ENCODE measurements at places on chromosomes 6 and 20.
A peak's percentile ranks its signal among the peaks of the same experiment; 100 is the strongest.

DNA sequence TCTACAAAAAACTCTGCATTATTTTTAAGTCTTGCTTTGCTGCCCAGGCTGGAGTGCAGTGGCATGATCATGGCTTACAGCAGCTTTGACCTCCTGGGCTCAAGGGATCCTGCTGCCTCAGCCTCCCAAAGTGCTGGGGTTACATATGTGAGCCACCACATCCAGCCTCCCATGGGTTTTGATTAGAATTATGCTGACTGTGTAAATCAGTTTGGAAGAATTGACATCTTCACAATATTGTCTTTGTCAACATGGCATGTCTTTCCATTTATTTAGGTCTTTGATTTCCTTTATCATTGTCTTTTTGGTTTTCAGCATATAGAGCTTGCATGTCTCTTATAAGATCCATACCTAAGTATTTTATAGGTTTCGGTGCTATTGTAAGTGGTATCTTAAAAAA is 13.2 kb upstream of the APCDD1L start:
- H3K4me3 ChIP-seq, result no peak overlapping the region
- DNase-seq, result no peak
- H3K27me3 ChIP-seq, result peaks cover 6% of the 10 kb centered on the region
- H3K4me1 ChIP-seq, result no peaks in the 10 kb centered on the region

DNA sequence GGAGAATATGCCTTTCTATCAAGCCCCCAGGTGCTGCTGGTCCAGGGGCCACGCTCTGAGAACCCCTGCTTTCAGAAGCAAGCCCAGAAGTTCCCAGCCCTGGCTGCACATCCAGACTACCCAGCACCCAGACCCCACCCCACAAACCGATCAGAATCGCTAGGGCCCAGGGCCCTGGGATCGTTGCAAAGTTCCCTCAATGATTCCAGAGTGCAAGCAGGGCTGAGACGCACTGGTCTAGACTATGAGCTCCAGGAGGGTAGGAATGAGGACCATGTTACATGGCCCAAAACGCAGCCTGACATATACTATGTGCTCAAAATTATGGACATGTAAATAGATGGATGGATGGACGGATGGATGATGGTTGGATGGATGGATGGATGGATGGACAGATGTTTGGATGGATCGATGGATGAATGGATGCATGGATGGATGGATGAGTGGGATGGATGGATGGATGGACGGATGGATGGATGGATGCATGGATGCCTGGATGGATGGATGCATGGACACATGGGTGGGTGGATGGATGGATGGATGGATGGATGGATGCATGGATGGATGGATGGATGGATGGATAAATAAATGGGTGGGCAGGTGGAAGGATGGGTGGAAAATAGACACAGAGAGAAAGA is 194.1 kb downstream of the PREX1 start:
- peaks cover 82% of the 10 kb centered on the region for H3K36me3 ChIP-seq
- H3K4me3 ChIP-seq, result no peak overlapping the region
- peak overlapping the region; percentile 90 for H3K27ac ChIP-seq
- DNase-seq, result no peak
- peaks cover 17% of the 10 kb centered on the region for H3K4me1 ChIP-seq
- H3K27me3 ChIP-seq, result no peaks in the 10 kb centered on the region

DNA sequence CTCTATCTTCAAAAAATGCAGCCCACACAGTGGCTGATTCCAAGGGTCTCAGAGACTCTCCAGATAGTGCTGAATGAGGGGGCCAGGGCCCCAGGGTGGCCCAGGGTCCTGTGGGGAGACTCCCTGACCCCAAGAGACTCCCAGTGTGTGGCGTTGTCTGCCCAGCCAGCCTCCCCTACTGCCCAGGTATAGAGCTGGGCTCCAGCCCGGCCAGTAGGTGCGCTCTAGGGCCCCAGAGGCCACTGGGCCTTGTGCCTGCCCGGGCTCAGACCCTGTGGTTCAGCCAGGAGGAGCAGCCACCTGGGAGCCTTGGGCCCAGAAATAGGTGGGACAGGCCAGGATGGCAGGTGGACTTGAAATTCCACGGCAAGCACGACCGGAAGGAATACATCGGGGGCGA is 30.3 kb upstream of the GATA5 start:
- no peaks in the 10 kb centered on the region for H3K4me1 ChIP-seq
- no peak overlapping the region for H3K27ac ChIP-seq
- no peak overlapping the region for H3K4me3 ChIP-seq
- no peaks in the 10 kb centered on the region for H3K27me3 ChIP-seq
- DNase-seq, result no peak

- no peak for DNase-seq
- no peak overlapping the region for H3K4me3 ChIP-seq
- H3K36me3 ChIP-seq, result no peaks in the 10 kb centered on the region
- H3K27me3 ChIP-seq, result no peaks in the 10 kb centered on the region
These were observed 79.3 kb upstream of the AGPAT4 start for GRCh38 chr6:161353208-161353613.

DNA sequence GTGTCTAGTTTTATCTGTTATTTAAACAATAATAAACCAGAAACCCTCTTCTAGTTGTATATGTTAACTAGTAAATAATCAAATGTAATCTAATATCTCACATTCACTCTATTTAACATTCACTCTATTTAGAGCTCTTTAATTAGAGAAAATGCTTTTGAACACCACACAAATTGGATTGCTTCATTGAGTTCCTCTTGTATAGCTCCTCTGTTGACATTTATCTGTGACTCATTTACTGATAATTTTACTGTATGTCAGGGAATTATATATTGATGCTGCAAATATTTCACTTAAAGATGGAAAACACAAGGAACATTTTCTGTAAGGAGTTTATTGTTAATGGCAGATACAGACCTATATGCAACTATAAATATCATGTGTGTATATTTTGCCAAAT is 594.6 kb downstream of the COL12A1 start:
- no peaks in the 10 kb centered on the region for H3K36me3 ChIP-seq
- no peak overlapping the region for H3K4me3 ChIP-seq
- H3K4me1 ChIP-seq, result no peaks in the 10 kb centered on the region
- H3K27ac ChIP-seq, result no peak overlapping the region

- no peaks in the 10 kb centered on the region for H3K4me1 ChIP-seq
- no peaks in the 10 kb centered on the region for H3K36me3 ChIP-seq
- no peak overlapping the region for H3K4me3 ChIP-seq
- H3K27ac ChIP-seq, result no peak overlapping the region
- H3K27me3 ChIP-seq, result no peaks in the 10 kb centered on the region
These were observed 153.1 kb downstream of the MYB start for GRCh38 chr6:135334169-135334568.

GRCh38 chr6:49004801-49005200 is 458.3 kb downstream of the MMUT start:
- H3K4me3 ChIP-seq, result no peak overlapping the region
- no peaks in the 10 kb centered on the region for H3K4me1 ChIP-seq
- no peak overlapping the region for H3K27ac ChIP-seq
- H3K36me3 ChIP-seq, result no peaks in the 10 kb centered on the region

GRCh38 chr20:52200870-52201269 is 9.3 kb upstream of the ZFP64 start:
- no peaks in the 10 kb centered on the region for H3K4me1 ChIP-seq
- H3K27ac ChIP-seq, result no peak overlapping the region
- peaks cover 4% of the 10 kb centered on the region for H3K36me3 ChIP-seq
- peaks cover 8% of the 10 kb centered on the region for H3K27me3 ChIP-seq
- no peak overlapping the region for H3K4me3 ChIP-seq

- peaks cover 47% of the 10 kb centered on the region for H3K36me3 ChIP-seq
- DNase-seq, result peak; percentile 40
- peak overlapping the region; percentile 20 for H3K27ac ChIP-seq
- peaks cover 21% of the 10 kb centered on the region for H3K4me1 ChIP-seq
- H3K27me3 ChIP-seq, result no peaks in the 10 kb centered on the region
- H3K4me3 ChIP-seq, result peak overlapping the region; percentile 86
These were observed 868 bp upstream of the SLC2A4RG start for GRCh38 chr20:63738687-63739129.

GRCh38 chr6:150258381-150258780 is 110.4 kb upstream of the IYD start:
- no peak overlapping the region for H3K27ac ChIP-seq
- H3K4me3 ChIP-seq, result no peak overlapping the region
- no peaks in the 10 kb centered on the region for H3K36me3 ChIP-seq
- DNase-seq, result no peak

DNA sequence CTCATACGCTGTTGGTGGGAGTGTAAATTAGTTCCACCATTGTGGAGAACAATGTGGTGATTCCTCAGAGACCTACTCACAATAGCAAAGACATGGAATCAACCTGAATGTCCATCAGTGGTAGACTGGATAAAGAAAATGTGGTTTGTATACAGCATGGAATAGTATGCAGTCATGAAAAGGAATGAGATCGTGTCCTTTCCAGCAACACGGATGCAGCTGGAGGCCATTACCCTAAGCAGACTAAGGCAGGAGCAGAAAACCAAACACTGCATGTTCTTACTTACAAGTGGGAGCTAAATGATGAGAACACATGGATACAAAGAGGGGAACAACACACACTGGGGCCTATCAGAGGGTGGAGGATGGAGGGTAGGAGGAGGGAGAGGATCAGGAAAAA is 54.6 kb downstream of the SYNJ2 start:
- no peak overlapping the region for H3K27ac ChIP-seq
- H3K4me1 ChIP-seq, result peaks cover 12% of the 10 kb centered on the region
- H3K27me3 ChIP-seq, result no peaks in the 10 kb centered on the region
- H3K36me3 ChIP-seq, result peaks cover 27% of the 10 kb centered on the region
- DNase-seq, result no peak

- peak; percentile 27 for DNase-seq
- H3K36me3 ChIP-seq, result peaks cover 51% of the 10 kb centered on the region
- peak overlapping the region; percentile 87 for H3K4me3 ChIP-seq
- H3K4me1 ChIP-seq, result peaks cover 26% of the 10 kb centered on the region
- H3K27me3 ChIP-seq, result no peaks in the 10 kb centered on the region
These were observed 744 bp upstream of the FOXO3 start for GRCh38 chr6:108559884-108560462.

DNA sequence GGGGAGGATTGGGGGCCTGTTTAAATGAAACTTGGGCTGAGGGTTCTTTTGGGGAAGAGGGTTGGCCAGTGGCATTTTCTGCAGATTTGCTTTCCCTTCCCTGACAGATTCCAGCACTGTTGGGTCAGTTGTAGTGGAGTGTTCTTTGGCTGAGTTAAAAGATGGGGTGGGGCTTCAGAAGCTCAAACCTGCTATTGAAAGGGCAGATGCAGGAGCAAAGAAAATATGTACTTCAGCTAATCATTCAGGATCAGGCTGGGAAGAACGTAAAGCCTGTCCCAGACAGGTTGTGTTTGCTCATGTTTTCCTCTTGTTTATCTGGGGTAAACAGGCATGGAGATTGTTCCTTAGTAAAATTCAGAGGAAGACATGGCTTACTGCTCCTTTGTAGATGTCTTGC is 2.5 kb downstream of the SASH1 start:
- peaks cover 6% of the 10 kb centered on the region for H3K4me1 ChIP-seq
- no peaks in the 10 kb centered on the region for H3K36me3 ChIP-seq
- peaks cover 59% of the 10 kb centered on the region for H3K27me3 ChIP-seq
- no peak overlapping the region for H3K4me3 ChIP-seq
- no peak overlapping the region for H3K27ac ChIP-seq

- DNase-seq, result no peak
- H3K4me1 ChIP-seq, result peaks cover 9% of the 10 kb centered on the region
- H3K36me3 ChIP-seq, result no peaks in the 10 kb centered on the region
- H3K27ac ChIP-seq, result no peak overlapping the region
These were observed 146.2 kb upstream of the SMLR1 start for GRCh38 chr6:130681028-130681427.

DNA sequence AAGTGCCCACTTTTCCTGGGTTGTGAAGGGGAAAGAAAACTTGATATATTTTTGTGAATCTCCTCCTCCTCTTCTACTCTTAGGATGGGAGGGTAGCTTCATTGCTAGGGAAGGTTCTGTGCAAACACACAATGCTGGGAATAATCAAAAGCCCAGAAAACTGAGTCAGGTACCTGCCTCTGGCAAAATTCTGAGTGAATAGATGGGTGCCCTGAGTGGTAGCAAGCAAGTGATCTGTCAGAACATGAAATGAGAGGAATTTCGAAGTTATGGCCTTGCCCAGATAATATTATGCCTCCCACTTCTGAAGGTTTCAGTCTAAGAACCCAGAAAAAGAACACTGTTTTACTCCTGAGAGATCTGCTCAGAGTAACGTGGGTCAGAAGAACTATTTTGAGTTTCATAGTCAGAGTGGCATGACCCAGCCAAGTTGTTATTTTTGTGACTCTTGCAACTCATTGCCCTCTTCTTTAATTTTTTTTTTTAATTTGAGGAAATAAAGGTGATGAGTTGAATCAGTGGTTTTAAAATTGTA is 158.3 kb downstream of the BMP2 start:
- H3K27ac ChIP-seq, result no peak overlapping the region
- no peaks in the 10 kb centered on the region for H3K4me1 ChIP-seq
- peaks cover 1% of the 10 kb centered on the region for H3K36me3 ChIP-seq
- DNase-seq, result no peak
- no peaks in the 10 kb centered on the region for H3K27me3 ChIP-seq

DNA sequence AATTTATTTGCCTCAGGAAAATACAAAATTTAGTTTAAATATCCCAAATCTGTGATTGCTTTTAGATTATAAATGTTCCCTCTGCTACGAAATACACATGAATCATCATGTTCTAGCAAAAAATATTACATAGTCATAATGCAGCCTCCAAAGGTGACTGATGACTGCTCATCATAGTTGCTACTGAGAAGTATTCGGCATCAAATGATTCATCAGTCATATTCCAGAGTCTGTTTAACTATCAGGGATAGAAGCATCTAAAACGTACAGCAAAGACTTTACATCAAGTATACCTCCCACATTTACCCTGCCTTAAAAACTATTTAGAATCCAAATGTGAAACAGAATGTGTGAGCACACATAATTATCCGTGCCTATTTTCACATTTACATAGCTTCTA is 626.0 kb downstream of the CDH26 start:
- no peaks in the 10 kb centered on the region for H3K4me1 ChIP-seq
- H3K36me3 ChIP-seq, result no peaks in the 10 kb centered on the region

DNA sequence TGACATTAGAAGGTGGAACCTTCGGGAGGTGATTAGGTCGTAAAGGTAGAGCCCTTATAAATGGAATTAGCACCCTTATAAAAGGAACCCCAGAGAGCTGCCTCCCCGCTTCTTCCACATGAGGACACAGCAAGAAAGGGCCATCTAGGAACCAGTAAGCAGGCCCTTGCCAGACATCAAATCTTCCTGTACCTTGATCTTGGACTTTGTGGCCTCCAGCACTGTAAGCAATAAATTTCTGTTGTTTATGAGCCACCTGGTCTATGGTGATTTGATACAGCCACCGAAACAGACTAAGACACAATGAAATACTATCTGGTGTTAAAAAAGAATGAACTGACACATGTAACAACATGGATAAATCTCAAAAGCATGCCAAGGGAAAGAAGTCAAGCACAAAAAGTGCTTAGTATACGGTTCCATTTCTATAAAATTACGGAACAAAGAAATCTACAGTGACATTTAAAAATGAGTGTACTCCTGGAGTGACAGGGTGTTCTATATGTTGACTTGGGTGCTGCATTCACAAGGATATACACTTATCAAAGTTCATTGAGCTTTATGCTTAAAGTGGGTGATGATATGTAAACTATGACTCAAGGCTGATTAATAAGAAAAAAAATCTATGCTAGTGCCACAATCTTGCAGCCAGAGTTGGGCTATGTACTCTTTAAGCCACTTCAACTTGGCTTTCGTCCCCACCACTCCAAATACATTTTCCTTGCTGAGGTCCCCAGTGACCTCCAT is 18.4 kb downstream of the SERPINB1 start:
- H3K27me3 ChIP-seq, result no peaks in the 10 kb centered on the region
- no peak for DNase-seq
